Hematopoietic multipotent progenitor cell treated with erythropoietin and hydrocortisone succinate and interleukin-3 and kit ligand, for 17 days (in vitro differentiated cells): ENCODE measurements at places on chromosomes 5 and 9.

- DNase-seq, result no peak
These were observed 14.4 kb downstream of the SIT1 start for GRCh38 chr9:35636135-35636876.

DNA sequence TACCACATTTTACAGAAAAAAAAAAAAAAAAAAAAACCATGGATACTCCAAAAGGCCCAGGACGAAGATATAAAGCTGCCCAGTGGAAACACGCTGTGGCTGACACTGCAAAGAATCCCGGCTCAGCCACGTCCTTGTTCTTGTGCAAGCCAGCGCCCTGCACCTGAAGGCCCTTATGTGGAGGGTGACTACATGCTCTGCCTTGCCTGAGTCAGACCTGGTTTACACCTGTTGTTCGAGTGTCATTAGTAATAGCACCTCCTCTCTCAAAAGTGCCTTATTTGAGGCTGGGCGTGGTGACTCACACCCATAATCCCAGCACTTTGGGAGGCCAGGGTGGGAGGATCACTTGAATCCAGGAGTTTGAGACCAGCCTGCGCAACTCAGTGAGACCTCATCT lies 54.3 kb upstream of the ZSWIM6 start:
- no peak for DNase-seq

- DNase-seq, result no peak
These were observed 111.1 kb downstream of the RGS3 start for GRCh38 chr9:113574441-113575262.

DNA sequence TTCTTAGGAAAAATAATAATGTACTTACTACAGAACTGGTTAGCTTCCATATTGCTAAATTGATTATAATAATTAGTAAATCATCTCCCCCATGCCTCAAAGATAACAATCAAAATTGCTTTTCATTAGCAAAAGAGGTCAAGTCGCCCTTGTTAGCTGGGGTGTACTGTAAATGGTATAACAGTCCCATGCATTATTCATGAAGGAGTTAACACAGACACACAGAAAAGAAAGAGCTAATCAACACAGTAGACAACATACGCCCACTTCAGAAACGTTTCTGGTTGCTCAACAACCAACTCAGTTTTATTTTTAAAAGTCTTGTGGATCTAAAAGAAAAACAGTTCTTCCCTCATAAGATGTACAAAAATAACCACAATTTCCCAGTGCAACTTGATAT lies 100.2 kb downstream of the MPDZ start:
- no peak for DNase-seq

DNA sequence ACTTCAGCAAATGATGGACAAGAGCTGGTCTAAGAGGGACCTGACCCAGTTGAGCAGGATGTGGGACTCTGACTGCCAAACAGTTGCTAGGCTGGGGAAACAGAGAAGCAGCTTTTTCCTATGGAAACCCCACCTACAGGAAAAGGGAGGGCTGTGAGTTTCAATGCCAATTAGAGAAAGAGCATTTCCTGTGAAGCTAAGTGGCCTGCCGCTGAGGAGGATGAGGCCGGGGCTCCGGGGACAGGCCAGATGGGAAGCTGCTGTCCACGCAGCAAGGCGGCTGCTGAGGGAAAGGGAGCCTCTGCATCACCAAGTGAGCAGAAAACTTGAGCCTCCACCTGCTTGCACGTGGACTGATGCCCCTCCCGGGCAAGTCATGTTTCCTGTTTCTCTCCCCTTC lies at the start of gene PCDH12:
Gene PCDH12 (minus strand): TSS at position 90 of the 400 bp plus-strand sequence. CDS start 351 bp downstream, outside the sequence.
- DNase-seq, result no peak

GRCh38 chr5:79847561-79847960 lies 143.5 kb downstream of the MTX3 start:
- DNase-seq, result no peak

GRCh38 chr5:180034564-180034963 lies 37.0 kb downstream of the RNF130 start:
- DNase-seq, result no peak

DNA sequence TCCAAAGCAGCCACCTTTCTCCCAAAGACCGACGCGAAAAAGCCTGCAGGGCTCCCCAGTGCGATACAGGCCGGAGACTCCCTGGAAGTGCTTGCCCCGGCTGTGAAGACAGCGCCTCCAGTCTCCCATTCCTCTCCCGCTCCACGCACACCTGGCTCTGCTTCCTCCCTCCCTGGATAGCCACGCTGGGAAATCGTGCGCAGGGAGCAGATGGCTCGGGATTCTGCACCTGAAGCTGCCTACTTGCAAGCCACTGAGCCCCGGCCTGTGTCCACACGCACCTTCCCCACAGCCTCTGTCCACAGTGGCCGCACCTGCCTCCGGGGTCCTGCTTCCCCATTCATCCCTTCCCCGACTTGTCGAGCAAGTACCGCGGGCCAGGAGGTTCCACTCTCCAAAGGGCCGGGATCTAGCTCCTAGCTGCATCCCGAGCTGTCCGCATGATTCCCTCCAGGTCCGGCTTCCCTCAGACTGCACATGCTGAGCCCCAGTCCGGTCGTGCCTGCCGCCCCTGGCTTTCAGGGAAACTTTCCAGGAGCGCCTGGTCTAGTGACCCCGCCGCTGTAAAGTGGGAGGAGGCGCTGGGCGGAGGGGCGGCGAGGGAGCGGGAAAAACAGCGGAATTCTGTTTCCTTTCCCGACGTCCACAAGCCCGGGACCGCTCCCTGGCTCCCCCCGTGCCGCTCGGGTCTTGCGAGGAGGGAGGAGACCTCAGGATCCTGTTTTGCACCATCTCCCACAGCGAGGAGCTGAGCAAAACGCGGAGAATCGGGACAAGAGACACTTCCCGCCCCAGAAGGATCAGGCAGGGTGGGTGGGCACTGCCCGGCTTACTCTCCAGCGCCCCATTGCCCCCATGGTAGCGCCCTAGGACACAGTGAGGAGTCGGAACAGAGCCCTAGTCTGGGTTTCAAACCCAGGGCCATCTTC lies 2.0 kb downstream of the SEMA6A start:
- no peak for DNase-seq

GRCh38 chr9:135902655-135903357 lies 4.5 kb downstream of the CAMSAP1 start:
- DNase-seq, result no peak

GRCh38 chr9:120935383-120935857 lies 8.8 kb upstream of the TRAF1 start:
- peak; percentile 74 for DNase-seq

- DNase-seq, result no peak
These were observed 99.7 kb downstream of the PCSK5 start for GRCh38 chr9:75990156-75990555.
